ENCODE measurements at places on chromosomes 1 and 21. TPM values are rescaled to one million over a fixed set of nuclear protein-coding genes. Genes with fewer than 3 reads are reported as not detected.

ATP6V1G3 gene
- not detected for total RNA-seq

- no peaks in the 10 kb centered on the region for H3K36me3 ChIP-seq
- H3K4me3 ChIP-seq = no peak overlapping the region
- no peaks in the 10 kb centered on the region for H3K4me1 ChIP-seq
- no peak overlapping the region for H3K27ac ChIP-seq
- no peak for DNase-seq
Measured at GRCh38 chr1:182515556-182515955, 65.6 kb downstream of the RGSL1 start.

DNA sequence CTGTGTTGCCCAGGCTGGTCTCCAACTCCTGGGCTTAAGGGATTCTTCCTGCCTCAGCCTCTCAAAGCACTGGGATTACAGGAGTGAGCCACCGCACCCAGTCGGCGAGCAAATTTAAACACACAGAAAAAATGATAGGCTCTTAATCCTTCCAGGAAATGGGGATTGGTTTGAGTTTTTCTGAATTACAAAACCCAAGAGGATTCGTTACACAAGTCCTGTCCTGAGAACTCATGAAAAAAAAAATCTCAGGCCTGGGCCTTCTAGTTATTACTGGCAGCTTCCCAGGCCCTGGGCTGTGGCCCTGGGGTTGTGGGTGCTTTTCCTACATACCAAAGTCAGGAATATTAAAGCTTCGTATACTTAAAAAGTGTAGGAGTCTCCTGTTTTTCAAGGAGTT, 6.3 kb upstream of the IFNGR2 start:
- no peaks in the 10 kb centered on the region for H3K27me3 ChIP-seq
- H3K4me3 ChIP-seq = no peak overlapping the region
- no peak for DNase-seq
- H3K4me1 ChIP-seq = peaks cover 16% of the 10 kb centered on the region

FTCD gene
- 21.2 TPM for total RNA-seq

- H3K36me3 ChIP-seq = no peaks in the 10 kb centered on the region
- H3K4me3 ChIP-seq = no peak overlapping the region
- H3K4me1 ChIP-seq = no peaks in the 10 kb centered on the region
- H3K27me3 ChIP-seq = no peaks in the 10 kb centered on the region
- no peak for DNase-seq
Measured at GRCh38 chr21:38179511-38179910, 77.3 kb upstream of the KCNJ15 start.

- no peak overlapping the region for H3K4me3 ChIP-seq
- no peak overlapping the region for H3K27ac ChIP-seq
- no peaks in the 10 kb centered on the region for H3K27me3 ChIP-seq
- H3K4me1 ChIP-seq = no peaks in the 10 kb centered on the region
- no peaks in the 10 kb centered on the region for H3K36me3 ChIP-seq
- DNase-seq = no peak
Measured at GRCh38 chr1:9676815-9677393, 25.4 kb downstream of the PIK3CD start.

SAMD13 gene
- total RNA-seq = not detected

- no peak for DNase-seq
- no peak overlapping the region for H3K27ac ChIP-seq
- no peaks in the 10 kb centered on the region for H3K36me3 ChIP-seq
- no peaks in the 10 kb centered on the region for H3K27me3 ChIP-seq
- H3K4me3 ChIP-seq = no peak overlapping the region
Measured at GRCh38 chr1:93155335-93155734, 24.9 kb downstream of the TMED5 start.

DNA sequence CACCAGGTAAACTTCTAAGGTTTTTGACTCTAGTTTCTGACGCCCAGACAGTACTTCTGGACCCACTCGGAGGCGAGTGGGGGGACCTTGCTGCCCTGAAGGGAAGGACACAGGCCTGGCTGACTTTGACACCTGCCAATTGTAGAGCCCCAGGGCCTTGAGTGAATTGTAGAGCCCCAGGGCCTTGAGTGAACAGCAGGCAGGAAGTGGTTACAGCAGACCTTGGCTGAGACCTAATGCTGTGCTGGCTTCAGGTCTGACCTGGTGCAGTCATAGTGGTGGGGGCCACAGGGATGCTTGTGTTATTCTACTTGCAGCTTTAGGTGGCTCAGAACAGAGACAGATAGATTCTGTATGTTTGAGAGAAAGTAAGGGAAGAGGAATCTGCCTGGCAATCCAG, 344.3 kb downstream of the DUSP10 start:
- no peak overlapping the region for H3K27ac ChIP-seq
- H3K36me3 ChIP-seq = no peaks in the 10 kb centered on the region
- H3K4me1 ChIP-seq = no peaks in the 10 kb centered on the region

GRCh38 chr1:115242543-115242942, 95.5 kb downstream of the NGF start:
- no peaks in the 10 kb centered on the region for H3K4me1 ChIP-seq
- H3K4me3 ChIP-seq = no peak overlapping the region
- no peaks in the 10 kb centered on the region for H3K36me3 ChIP-seq
- no peaks in the 10 kb centered on the region for H3K27me3 ChIP-seq

- no peaks in the 10 kb centered on the region for H3K4me1 ChIP-seq
- H3K27ac ChIP-seq = no peak overlapping the region
- H3K27me3 ChIP-seq = no peaks in the 10 kb centered on the region
- no peak overlapping the region for H3K4me3 ChIP-seq
- DNase-seq = no peak
- H3K36me3 ChIP-seq = peaks cover 14% of the 10 kb centered on the region
Measured at GRCh38 chr1:53274026-53274425, 35.7 kb upstream of the MAGOH start.

VAV3 gene
- 3.3 TPM for total RNA-seq

CRABP2 gene
- 3.5 TPM for total RNA-seq

RCAN3 gene
- 6.0 TPM for total RNA-seq

AMY2B gene
- total RNA-seq = 64.9 TPM

PTCH2 gene
- total RNA-seq = 6.6 TPM

MORN1 gene
- 8.7 TPM for total RNA-seq

DNA sequence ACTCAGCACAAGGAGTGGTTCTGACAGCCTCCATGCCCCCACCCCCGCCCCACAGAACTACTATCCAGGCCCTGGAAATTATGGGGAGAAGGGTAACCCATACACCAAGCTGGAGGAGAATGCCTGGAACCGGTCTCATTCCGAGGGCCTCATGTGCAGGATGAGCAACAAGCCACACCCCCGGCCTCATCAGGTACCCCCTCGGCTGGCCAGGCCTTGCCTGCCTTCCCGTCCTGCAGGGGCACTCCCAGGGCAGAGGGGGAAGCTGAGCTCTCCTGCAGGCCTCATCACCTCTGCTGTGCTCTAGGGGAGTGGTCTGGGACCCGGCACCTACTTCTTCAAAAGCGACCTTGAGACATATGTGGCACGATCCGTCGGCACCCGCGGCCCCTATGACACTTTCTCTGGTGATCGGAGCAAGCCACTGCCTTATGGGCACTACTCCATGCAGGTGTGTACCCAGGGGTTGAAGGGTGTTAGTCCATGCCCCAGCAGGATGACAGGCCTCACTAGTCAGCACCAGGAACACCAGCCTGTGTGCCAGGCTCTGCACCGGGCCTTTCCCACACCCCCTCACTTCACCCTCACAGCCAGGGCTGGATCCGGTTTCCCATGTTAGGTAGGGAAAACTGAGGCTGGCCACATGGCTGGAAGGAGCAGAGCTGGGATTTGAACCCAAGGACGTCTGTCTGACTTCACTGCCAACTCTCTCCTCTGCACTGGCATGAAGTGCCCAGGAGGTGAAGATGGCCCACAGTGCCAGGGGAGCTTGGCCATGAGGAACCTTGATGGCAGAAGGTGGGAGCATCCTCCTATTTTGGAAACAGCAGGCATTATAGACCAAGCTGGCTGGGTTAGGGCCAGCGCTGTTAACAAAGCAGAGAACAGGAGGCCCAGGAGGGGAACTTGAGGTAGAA, 10.9 kb upstream of the TTC22 start:
- no peak overlapping the region for H3K4me3 ChIP-seq
- no peaks in the 10 kb centered on the region for H3K4me1 ChIP-seq
- no peaks in the 10 kb centered on the region for H3K36me3 ChIP-seq
- no peak overlapping the region for H3K27ac ChIP-seq

DNA sequence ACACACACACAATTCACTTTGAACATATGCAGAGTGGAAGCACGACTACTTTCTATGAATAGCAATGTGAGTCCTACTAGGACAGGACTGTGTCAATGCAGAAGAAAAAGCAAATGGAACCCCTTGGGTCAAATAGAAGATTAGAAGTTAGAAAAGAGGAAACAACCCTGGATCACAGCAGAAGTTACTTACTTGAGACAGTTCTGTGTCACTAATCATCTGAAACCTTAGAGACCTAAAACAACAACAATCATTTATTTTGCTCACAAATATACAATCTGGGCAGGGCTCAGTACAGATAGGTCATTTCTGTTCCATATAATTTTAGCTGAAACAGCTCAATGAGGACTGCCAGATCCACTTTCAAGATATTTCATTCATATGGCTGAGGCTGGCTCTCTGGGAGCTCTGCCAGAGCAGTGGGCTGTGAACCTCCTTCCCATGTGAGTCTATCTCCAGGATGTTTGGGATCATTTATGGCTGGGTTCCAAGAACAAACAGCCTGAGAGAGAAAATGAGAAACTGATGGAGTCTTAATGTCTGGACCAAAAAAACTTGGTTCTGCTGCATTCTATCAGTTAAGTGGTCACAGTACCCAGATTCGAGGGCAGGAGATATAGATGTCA, 42.5 kb upstream of the IL10 start:
- DNase-seq = no peak
- H3K4me3 ChIP-seq = no peak overlapping the region
- no peaks in the 10 kb centered on the region for H3K4me1 ChIP-seq

BACH1 gene
- 38.0 TPM for total RNA-seq

BNIPL gene
- total RNA-seq = 0.22 TPM

BEND5 gene
- 3.3 TPM for total RNA-seq

GRCh38 chr1:150808121-150808520, at the start of gene CTSK:
TSS of gene CTSK (minus strand) at chr1:150808260. CDS start at chr1:150806805, 1,455 bp downstream.
- H3K4me1 ChIP-seq = no peaks in the 10 kb centered on the region
- peak within 1 kb of the TSS; percentile 19 for H3K4me3 ChIP-seq
- H3K36me3 ChIP-seq = peaks cover 7% of the 10 kb centered on the region
- peak; percentile 48 for DNase-seq
- H3K27me3 ChIP-seq = no peaks in the 10 kb centered on the region
- peak within 1 kb of the TSS; percentile 63 for H3K27ac ChIP-seq

USP24 gene
- 58.4 TPM for total RNA-seq

GRCh38 chr1:155669233-155670162, 19.1 kb downstream of the YY1AP1 start:
- no peak overlapping the region for H3K27ac ChIP-seq
- no peaks in the 10 kb centered on the region for H3K27me3 ChIP-seq
- H3K4me1 ChIP-seq = no peaks in the 10 kb centered on the region
- H3K36me3 ChIP-seq = peaks cover 99% of the 10 kb centered on the region
- no peak for DNase-seq

- no peak overlapping the region for H3K27ac ChIP-seq
- H3K27me3 ChIP-seq = no peaks in the 10 kb centered on the region
- peaks cover 6% of the 10 kb centered on the region for H3K36me3 ChIP-seq
- DNase-seq = no peak
- no peak overlapping the region for H3K4me3 ChIP-seq
Measured at GRCh38 chr1:178352790-178353416, 143.9 kb downstream of the CLEC20A start.

MMP23B gene
- 1.2 TPM for total RNA-seq

- DNase-seq = no peak
- H3K4me1 ChIP-seq = no peaks in the 10 kb centered on the region
- no peak overlapping the region for H3K4me3 ChIP-seq
- no peak overlapping the region for H3K27ac ChIP-seq
Measured at GRCh38 chr1:101100674-101101073, 75.1 kb upstream of the DPH5 start.

GRCh38 chr1:91556556-91556955, 55.9 kb downstream of the CDC7 start:
- no peak overlapping the region for H3K4me3 ChIP-seq
- H3K27me3 ChIP-seq = no peaks in the 10 kb centered on the region
- no peak overlapping the region for H3K27ac ChIP-seq
- no peak for DNase-seq

DNA sequence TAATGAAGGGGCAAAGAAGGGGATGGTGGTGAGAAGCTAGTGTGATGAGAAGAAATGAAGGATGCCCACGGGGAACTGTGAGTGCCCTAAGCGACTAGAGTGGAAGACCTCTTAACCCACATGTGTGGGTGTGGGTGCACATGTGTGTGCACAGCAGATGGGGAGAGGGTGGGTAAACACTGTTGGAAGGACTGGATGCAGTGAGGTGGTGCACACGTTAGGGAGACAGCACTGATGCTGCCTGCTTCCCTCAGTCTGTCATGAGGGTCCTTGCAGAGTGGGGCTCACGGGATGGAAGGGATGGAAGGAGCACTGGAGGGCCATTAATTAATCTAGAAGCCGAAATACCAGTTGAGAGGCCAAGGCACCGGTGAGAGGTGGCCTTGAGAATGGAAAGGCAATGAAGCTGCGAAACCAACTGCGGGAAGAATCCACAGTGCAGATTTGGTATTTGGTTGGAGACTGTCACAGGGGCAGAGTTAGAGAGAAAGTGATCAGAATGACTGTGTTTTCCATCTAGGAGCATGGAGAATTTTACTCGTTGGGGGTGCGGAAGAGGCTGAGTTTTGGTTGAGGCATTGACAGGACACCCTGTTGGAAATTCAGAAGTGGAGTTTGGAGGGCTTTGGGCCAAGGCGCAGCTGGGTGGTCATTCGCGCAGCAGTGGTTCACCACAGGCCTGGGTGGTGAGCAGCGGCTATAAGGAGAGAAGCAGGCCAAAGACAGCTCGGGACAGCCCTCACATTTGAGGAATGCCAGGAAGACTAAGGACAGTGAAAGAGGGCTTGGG, 15.8 kb downstream of the RCSD1 start:
- H3K36me3 ChIP-seq = no peaks in the 10 kb centered on the region
- no peak overlapping the region for H3K4me3 ChIP-seq
- no peaks in the 10 kb centered on the region for H3K27me3 ChIP-seq
- DNase-seq = no peak
- H3K4me1 ChIP-seq = peaks cover 22% of the 10 kb centered on the region
- H3K27ac ChIP-seq = no peak overlapping the region

- H3K4me1 ChIP-seq = peaks cover 20% of the 10 kb centered on the region
- H3K36me3 ChIP-seq = no peaks in the 10 kb centered on the region
- H3K4me3 ChIP-seq = no peak overlapping the region
- no peak for DNase-seq
Measured at GRCh38 chr1:244436336-244437085, 15.2 kb downstream of the ADSS2 start.

- no peaks in the 10 kb centered on the region for H3K27me3 ChIP-seq
- H3K27ac ChIP-seq = no peak overlapping the region
- H3K36me3 ChIP-seq = no peaks in the 10 kb centered on the region
- H3K4me3 ChIP-seq = no peak overlapping the region
Measured at GRCh38 chr1:93746021-93746812, 64.6 kb upstream of the BCAR3 start.

TP73 gene
- total RNA-seq = not detected

- no peaks in the 10 kb centered on the region for H3K36me3 ChIP-seq
- no peak overlapping the region for H3K4me3 ChIP-seq
Measured at GRCh38 chr1:53617851-53618499, 121.0 kb downstream of the GLIS1 start.

S100A7 gene
- total RNA-seq = 22.9 TPM
